A549 treated with AZD2906 at 1 μM for 4 hours (cell line): ENCODE measurements at places on chromosomes 3 and 15. TPM values are rescaled to one million over a fixed set of nuclear protein-coding genes. Genes with fewer than 3 reads are reported as not detected.

Gene ISLR2
- 0.10 to 0.31 TPM (median 0.13 TPM) in 5 replicates for total RNA-seq

Gene ULK4
- 4.3 to 11.5 TPM (median 5.3 TPM) in 5 replicates for total RNA-seq

Gene EPM2AIP1
- total RNA-seq = 4.4 to 6.5 TPM (median 6.0 TPM) in 5 replicates

Gene GUCA1C
- not detected in 5 replicates for total RNA-seq

Gene MST1R
- total RNA-seq = 4.5 to 6.4 TPM (median 6.1 TPM) in 5 replicates

Gene RAD51
- total RNA-seq = 17.9 to 21.0 TPM (median 20.6 TPM) in 5 replicates

Gene LARP6
- total RNA-seq = 46.3 to 81.2 TPM (median 74.1 TPM) in 5 replicates

Gene USP50
- 0.17 TPM in 1 of 5 replicates, not detected in the others for total RNA-seq
